ENCODE measurements at places on chromosomes 5 and 9. TPM values are rescaled to one million over a fixed set of nuclear protein-coding genes. Genes with fewer than 3 reads are reported as not detected.

- DNase-seq: no peak
Observed at GRCh38 chr9:14515571-14516198, 177.5 kb downstream of the ZDHHC21 start.

- DNase-seq: no peak
Observed at GRCh38 chr9:108994695-108995094, 18.6 kb downstream of the CTNNAL1 start.

DNA sequence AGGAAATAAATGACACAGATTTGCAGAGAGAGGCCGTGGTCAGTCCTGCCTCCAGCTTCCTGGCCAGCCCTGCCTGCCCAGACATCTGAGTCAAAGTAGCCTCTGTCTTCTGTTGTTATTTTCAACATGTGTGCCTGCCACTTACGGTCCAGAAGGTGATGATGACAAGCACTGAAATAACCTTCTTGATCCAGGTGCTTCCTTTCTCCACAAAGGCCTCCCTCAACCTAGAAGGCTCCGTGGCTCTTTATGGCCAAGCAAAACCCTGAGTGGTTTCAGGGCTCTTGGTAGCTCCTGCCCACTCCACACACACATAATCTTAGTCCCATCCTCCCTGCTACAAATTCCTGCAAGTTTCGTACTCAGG, 34.1 kb upstream of the SLC6A19 start:
- DNase-seq: no peak

- DNase-seq: no peak
Observed at GRCh38 chr5:91123291-91123690, 259.8 kb downstream of the ARRDC3 start.

DNA sequence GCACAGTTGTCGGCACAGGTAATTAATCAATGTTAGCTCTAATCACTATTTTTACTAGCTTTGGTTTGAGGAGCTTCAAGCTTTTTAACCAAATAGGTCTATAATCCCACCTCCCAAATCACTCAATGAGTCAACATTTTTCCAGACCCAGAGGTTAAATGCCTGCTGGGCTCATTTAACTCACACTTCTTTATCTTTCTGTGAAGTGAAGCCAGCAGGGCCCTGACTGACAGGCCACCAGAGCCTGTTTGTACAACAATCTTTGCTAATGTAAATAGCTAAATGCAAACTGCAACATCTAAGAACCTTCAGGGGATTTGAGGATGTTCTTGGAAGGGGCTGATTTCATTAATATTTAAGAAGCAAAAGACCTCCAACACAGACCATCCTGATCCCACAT, 98.4 kb upstream of the NREP start:
- peak; percentile 31 for DNase-seq

DNA sequence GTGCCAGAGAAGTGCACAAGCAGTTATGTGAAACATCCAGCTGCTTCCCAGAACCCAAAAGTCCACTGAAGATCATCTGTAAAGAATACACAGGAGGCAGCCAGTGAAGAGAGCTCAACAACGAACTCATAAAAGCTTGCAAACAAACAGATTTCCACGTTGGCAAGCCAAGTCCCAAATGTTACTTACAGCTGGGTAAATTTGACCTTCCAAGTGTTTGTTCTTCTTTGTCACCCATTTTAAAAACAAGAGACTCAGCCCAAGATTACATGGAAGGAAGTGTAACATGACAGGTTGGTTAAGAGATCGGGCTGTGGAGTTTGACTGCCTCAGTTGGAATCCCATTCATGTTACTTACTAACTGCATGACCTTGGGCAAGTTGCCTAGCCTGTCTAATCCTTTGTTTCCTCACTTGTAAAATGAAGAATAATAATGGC, 174.9 kb upstream of the PAPPA start:
- DNase-seq: no peak

GRCh38 chr5:83922699-83923098, 202.0 kb upstream of the HAPLN1 start:
- DNase-seq: peak; percentile 87

DNA sequence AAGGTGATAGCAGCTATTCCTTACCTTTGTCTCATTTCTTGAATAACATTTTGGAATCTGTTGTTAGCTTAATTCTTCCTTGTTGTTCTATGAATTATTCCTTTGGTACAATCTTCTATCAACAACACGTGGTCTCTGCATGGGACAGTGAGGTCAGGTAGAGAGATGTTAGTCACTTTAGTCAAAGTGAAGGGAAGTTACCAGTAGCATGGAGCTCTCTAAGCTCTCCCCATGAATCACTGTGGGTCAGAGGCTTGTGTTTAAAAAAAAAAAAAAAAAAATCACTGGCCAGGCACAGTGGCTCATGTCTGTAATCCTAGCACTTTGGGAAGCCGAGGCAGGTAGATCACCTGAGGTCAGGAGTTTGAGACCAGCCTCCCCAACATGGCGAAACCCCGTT, 116.0 kb downstream of the GOLPH3 start:
- DNase-seq: no peak

DNA sequence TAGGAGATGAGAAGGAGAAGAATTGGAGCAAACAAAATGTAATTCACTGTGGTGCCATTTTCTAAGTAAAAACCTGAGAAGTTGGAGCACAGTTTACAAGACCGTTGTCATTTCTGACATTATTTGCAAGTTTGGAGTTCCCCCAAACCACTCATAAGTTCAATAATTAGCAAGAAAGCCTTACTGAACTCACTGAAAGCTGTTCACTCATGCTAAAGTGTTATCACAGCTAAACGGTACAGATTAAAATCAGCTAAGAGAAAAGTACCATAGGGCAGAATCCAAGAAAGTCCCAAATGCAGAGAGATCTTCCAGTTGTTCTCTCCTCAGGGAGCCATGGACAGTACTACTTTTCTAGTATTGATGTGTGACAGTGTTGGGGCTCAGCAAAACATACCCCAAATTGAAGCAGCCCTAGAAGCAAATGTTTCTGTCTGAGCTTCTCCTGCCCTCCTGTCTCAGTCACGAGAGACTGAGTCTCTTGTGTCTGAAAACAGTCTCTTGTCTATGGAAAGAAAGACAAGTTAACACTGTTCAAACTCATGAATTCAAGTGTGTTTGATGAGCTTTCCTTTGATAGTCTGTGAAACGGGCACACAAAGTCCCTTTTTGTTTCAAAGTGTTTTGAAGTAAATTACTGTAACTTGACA, 221.2 kb downstream of the GABRG2 start:
- DNase-seq: no peak

KIF4B gene
- total RNA-seq: 0.20 TPM

HDHD3 gene
- total RNA-seq: 14.4 TPM

REEP2 gene
- 90.8 TPM for total RNA-seq

SH2D3C gene
- total RNA-seq: 9.4 TPM

DOCK8 gene
- total RNA-seq: 14.2 TPM

TOR1B gene
- 26.9 TPM for total RNA-seq

All from spinal cord (tissue), 10 donors.